ENCODE measurements at places on chromosomes 16 and 17.

DNA sequence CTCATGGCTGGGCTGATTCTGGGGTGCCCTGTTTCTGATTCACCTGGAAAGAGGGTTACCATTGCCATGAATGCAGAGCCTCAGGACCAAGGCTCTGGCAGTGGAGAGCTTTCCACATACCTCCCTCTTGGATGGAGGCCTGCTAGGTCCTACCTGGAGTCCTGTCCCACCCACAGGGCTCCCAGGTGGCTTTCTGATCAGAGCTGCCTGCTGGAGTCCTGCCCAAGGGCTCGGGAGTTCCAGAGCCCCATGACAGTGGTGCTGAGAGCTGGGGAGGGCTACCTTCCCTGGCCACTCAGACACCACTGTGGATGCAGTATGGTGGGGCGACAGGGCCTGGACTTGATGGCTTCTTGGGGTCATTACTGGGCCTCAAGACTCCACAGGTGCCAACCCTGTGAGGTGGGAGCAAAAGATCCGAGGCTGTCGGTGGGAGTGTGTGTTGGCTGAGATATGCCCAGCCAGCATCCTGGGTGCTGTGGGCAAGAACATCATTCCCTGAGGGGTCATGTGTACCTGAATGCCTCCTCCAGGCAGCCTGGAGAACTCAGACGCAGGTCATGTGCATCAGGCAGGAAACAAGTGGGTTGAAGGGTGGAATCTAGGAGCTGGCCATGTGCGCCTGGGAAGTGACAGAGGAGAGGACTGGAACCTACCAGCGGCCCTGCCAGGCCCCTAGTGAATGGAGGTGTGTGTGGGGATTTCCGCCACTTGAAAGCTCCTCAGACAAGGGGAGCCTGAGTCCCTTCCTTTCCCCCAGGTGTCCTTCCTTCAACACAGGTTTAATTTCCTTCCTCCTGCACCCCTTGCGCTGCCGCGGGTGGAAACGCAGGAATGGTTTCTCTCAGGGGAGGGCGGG is 2.3 kb upstream of the WNT3 start:
- DNase-seq = no peak

GRCh38 chr16:8998108-8998507 is 34.4 kb upstream of the USP7 start:
- no peak for DNase-seq

GRCh38 chr17:61467416-61468262 is 15.4 kb downstream of the TBX4 start:
- no peak for DNase-seq

GRCh38 chr17:49899191-49899485 is 51.3 kb upstream of the TAC4 start:
- DNase-seq = no peak

- DNase-seq = no peak
Observed at GRCh38 chr16:13332713-13333255, 431.4 kb downstream of the SHISA9 start.

- DNase-seq = no peak
Observed at GRCh38 chr17:7714721-7715594, 2.6 kb upstream of the DNAH2 start.

DNA sequence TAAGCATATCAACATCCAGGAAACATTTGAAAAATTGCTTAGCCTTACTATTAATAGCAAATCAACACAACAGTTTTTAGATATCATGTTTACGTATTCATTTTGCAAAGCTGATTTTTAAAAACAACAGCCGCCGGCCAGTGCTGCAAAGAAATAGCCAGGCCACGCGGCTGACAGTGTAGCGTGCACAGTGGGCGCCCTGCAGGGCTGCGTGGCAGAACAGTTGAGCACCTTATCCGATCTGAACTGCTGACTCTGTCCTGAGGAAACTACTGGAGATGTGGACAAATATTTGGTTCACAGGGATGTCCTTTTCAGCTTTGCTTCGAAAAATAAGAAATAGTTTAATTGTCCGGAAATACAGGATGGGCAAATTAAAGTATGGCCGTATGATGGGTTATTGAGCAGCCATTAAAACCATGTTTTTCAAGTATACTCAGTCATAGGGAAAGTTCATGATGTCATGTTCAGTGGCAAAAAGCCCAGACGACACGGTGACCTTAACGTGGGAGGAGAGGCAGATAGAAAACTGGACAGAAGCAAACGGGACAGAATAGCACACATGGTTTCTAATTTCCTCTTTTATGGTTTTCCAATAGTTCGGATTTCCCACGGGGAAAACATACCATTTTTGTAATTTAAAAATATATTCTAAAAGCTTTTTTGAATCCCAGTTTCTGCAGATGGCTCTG is 52.4 kb upstream of the ENDOV start:
- no peak for DNase-seq

DNA sequence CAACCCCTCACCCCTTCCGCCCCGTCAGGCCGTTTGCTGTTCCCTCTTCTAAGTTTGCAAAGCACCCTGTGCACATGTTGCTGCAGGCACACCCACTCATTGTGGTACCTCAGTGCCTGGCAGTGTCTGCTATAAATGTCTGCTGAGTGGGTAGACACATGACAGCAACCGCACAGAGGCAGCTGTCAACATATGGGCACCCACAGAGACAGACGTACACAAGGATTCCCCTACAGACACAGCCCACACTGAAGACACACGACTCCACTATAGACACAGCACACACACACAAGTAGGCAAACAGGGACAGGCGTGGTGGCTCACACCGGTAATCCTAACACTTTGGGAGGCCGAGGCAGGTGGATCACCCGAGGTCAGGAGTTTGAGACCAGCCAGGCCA is 17.8 kb upstream of the CRK start:
- DNase-seq = peak; percentile 38

DNA sequence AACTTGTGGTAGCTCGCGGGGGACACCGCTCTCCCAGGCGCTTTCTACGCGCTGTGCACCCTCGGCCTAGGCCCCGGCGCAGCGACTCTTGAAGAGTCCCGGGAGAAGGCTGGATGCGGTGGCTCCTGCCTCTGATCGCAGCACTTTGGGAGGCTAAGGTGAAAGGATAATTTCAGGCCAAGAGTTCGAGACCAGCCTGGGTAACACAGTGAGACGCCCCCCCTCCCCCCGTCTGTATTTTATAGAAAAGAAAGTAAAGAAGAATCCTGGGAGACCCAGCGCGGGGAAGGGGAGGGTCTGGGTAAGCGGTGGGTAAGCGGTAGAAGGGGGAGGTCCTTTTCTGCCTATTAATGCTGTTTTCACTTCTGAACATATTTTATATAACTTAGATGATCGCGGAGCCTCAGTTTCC is 486 bp upstream of the PLLP start:
- no peak for DNase-seq

- no peak for DNase-seq
Observed at GRCh38 chr17:72388765-72389473, 268.1 kb downstream of the SOX9 start.

- DNase-seq = no peak
Observed at GRCh38 chr17:48634493-48635208, 8.5 kb upstream of the HOXB9 start.

- no peak for DNase-seq
Observed at GRCh38 chr17:32277284-32277683, 11.7 kb downstream of the RHBDL3 start.

DNA sequence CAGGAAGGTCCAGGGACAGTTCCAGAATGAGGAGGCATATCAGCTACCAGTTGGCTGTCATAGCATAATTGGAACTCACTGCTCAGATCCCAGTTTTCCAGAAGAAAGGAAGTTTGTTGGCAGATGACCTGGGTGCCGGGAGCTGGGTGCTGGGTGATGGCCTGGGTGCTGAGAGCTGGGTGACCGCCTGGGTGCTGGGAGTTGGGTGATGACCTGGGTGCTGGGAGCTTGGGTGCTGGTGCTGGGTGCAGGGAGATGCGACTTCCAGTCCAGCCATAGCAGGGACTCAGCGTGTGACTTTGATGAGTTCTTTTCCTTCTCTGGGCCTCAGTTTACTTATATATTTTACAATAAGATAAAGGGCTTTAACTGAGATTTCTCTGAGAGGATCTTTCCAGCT is 18.0 kb downstream of the WSCD1 start:
- DNase-seq = no peak

GRCh38 chr17:20073055-20073979 is 64.2 kb downstream of the SPECC1 start:
- no peak for DNase-seq

GRCh38 chr16:67177743-67178699 is 5.7 kb downstream of the MATCAP1 start:
- DNase-seq = peak; percentile 57

GRCh38 chr17:60506312-60506711 is 19.7 kb downstream of the APPBP2 start:
- no peak for DNase-seq

- DNase-seq = no peak
Observed at GRCh38 chr16:22648941-22649340, 138.2 kb downstream of the NPIPB5 start.

GRCh38 chr17:64572682-64573154 is 65.9 kb downstream of the CEP95 start:
- DNase-seq = no peak

- no peak for DNase-seq
Observed at GRCh38 chr17:41064301-41064700, 1.4 kb downstream of the KRTAP2-4 start.

- peak; percentile 89 for DNase-seq
Observed at GRCh38 chr17:78140169-78141051, 5.8 kb upstream of the C17orf99 start.

- no peak for DNase-seq
Observed at GRCh38 chr16:79610771-79611170, 10.2 kb upstream of the MAF start.

GRCh38 chr17:29930409-29931010 is 482 bp upstream of the SSH2 start:
- DNase-seq = no peak

GRCh38 chr16:66717112-66717675 is 20.7 kb upstream of the CMTM4 start:
- DNase-seq = peak; percentile 14

GRCh38 chr17:28413804-28414203 is 7.8 kb upstream of the SLC46A1 start:
- DNase-seq = no peak

GRCh38 chr17:17205368-17206123 is 587 bp downstream of the PLD6 start:
- peak; percentile 74 for DNase-seq

DNA sequence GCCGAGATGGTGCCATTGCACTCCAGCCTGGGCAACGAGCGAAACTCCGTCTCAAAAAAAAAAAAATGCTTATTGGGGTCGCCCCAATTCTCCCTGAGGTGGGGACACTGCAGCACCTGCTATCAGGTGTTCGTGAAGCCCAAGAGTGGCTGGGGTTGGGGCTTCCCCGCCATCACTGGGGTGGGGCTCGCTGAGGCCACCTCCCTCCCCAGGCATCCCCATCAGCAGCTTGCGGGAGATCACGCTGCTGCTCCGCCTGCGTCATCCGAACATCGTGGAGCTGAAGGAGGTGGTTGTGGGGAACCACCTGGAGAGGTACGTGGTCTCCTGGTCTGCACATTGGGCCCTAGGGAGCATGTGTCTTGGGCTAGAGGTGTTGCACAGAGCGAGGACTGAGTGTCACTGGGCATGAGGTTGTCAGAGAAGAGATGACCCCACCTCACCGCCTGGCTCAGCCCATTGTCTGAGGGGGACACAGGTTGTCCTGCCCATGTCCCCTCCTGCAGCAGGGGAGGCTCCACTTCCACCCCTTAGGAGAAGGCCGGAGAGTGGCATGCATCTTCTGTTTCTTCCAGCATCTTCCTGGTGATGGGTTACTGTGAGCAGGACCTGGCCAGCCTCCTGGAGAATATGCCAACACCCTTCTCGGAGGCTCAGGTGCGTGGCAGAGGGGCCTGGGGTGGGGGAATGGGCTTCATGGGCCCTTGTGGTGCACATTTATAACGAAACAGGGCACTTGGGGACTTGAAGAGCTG is 4.9 kb downstream of the CDK10 start:
- no peak for DNase-seq

DNA sequence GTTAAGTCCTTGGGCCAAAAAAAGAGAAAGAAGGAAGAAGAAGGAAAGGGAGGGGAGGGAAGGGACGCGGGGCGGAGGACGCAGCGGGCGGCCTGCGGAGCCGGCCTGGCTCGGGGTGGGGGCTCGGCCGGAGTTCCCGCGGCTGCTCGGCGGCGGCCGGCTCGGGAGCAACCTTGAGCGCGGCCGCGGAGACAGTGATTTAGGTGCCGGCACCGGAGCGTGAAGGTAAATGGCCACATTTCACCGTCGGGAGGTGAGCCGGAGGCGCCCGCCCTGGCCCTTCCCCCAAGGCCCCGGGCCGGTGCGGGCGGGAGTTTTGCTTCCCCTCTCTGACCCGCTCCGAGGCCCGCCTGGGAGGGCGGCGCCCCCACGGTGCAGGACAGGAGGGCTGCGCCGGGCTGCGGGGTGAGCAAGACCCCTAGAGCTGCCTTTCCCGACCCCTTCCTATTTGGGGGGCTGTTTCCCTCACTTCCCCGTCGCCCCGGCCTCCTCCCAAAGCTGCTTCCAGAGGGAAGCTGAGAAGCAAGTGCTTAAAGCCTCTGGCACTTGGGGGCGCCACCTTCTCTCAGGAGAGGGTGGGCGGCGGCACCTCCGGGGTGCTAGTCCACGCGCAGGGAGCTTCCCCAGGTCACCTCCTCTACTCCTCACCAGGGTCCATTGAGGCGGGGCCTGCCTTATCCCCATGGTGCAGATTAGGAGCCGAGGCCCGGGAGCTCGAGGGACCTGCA is 56.5 kb downstream of the MRM1 start:
- DNase-seq = peak; percentile 18

GRCh38 chr16:61024180-61024900 is 1011.9 kb downstream of the CDH8 start:
- DNase-seq = no peak

GRCh38 chr17:63095879-63096278 is 129.8 kb downstream of the TANC2 start:
- DNase-seq = no peak

GRCh38 chr17:42233994-42234393 is 39.7 kb upstream of the GHDC start:
- no peak for DNase-seq

GRCh38 chr16:86854058-86854621 is 275.8 kb downstream of the FOXL1 start:
- no peak for DNase-seq

DNA sequence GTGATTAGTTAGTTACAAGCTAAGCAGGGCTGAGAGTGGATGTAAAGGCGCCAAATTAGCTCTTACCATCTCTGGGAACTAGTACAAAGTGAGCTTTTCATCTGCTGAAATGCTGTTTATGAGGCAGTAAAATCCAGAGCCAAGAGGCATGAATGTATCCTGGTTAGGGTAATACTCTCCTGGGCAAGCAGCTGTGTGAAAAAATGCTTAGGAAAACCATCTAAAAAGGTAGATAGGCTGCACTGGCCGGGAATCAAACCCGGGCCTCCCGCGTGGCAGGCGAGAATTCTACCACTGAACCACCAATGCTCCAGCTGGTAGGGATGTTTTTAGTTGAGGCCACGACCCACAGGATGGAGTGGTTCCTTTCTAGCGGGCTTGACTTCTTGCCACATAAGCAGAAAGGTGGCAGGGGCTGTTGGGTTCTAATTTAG is 23.0 kb downstream of the VAC14 start:
- no peak for DNase-seq
